ENCODE measurements at places on chromosomes 1 and 21.
A peak's percentile ranks its signal among the peaks of the same experiment; 100 is the strongest.

- no peak for DNase-seq
These were observed 9.4 kb downstream of the EPHA2 start for GRCh38 chr1:16146279-16147155.

DNA sequence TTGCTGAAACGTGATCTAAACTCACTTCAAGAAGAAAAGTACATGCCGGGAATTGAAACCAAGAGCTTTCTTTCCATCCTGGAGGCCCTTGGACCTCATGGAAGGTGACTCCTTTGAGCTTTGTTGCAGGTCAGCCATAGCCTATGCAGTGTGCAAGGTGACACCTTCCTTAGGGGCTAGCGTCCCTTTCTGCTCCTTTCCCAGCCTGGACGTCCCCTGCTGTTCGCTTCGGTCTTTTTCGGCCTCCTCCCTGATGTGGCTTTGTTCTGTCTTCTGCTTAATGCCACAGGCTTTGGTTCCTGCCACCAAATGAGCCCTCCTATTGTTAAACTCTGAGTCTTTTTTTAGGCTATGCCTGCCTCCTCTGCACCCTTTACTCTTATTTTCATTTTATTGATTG, 308.8 kb downstream of the BRINP2 start:
- no peak for DNase-seq

- DNase-seq: no peak
These were observed 32.1 kb downstream of the JAK1 start for GRCh38 chr1:64934115-64934877.

DNA sequence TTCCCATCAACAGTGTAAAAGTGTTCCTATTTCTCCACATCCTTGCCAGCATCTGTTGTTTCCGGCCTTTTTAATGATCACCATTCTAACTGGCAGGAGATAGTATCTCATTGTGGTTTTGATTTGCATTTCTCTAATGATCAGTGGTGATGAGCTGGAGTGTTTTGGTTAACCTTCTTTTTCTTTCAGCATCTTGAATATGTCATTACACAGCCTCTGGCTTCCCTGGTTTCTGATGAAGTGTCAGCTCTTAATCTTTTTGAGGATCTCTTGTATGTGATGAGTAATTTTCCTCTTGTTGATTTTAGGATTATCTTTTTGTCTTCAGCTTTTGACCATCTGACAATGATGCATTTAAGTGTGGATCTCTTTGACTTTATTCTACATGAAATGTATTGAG, 133.2 kb upstream of the GRIK3 start:
- DNase-seq: no peak

DNA sequence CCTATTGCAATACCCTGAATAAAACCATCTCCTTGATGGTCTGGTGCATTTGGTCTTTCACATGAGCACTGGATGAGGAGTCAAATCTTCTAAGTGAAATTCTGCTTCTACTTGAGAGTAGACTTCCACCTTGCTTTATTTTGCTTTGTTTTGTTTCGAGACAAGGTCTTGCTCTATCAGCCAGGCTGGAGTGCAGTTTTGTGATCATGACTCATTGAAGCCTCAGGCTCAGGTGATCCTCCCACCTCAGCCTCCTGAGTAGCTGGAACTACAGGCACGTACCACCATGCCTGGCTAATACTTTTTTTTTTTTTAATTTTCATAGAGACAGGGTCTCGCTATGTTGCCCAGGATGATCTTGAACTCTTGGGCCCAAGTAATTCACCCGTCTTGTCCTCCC, 65.8 kb upstream of the F3 start:
- DNase-seq: no peak

DNA sequence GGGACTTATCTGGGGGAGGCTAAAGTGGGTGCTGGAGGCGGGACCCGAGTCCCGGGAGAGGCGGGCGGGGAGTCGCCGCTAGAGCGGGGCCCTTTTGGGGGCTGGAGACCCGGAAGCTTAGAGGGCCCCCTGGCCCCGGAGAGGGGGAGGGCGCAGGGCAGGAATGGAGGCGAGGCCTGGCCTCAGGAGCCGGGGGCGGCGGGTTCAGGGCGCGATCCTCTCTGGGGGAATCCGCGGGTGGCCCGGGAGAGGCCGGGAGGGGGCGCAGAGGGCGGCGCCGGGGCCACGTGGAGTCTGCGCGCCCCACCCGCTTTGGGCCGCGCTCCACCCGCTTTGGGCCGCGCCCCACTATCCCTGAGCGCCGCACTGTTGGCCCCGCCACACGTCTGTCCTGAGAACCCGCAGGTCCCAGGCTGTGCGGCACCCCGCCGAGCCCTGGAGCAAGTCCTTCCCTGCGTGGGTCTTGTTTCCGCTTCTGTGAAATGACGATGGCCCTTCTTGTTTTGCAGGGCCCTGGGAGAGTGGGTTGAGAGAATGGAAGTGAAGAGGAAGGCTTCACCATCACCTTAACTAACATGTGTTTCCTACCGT, 84.4 kb downstream of the NKAIN1 start:
- peak; percentile 81 for DNase-seq

All from NCI-H774 (cell line).